NCI-H2081 treated with DMSO at 0.1 percent for 48 hours (cell line): ENCODE measurements at places on chromosomes 1 and 21.

DNA sequence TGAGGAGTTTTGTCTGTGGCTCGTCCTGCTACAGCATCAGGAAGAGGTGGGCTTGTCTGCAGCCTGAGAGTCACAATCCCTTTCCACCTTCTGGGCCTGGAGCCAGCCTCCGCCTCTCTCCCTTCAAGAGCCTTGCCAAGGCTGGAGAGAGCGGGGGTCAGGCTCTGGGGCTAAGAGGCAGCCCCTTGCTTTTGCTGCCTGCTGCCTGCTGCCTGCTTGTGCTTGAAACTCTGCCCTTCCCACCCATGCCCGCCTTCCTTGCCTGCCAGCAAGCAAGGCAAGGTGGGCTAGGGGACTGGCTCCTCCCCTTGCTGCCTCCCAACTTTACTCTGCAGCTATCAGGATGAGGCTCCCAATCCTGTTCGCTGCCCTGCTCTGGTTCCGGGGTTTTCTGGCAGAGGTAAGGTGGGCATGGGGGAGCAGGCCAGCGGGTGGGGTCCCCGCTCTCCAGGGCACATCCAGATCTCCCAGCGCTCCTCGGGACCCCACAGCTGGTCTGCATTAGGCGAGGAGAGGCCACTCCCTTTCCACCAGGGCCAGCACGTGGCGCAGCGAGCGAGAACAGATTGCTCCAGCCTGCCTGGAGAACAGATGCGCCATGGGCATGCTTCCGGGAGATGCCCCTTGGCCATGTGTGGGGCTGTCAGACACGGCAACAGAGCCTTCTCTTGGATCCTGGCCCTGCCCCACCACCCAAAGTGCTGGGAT lies 7.5 kb upstream of the PTPN7 start:
- no peak for DNase-seq

DNA sequence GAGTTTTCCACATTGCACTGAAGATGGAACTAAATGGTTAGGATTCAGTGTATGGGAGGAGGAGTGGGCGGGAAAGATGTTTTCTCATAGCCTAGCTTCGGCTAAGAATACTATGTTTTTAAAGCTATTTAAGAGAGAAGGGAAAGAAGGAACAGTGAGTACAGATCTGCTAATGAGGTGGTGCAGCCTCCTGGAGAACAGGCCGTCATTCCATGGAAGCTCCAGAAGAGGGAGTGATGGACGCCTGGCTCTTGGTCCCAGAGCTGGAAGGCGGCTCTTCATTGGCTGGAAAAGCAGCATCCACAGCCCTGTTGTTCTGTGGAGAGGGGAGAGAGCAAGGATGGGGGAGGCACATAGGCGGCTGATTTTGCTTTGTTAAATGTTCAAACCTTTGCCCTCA lies 6.9 kb downstream of the CAMK1G start:
- no peak for DNase-seq

DNA sequence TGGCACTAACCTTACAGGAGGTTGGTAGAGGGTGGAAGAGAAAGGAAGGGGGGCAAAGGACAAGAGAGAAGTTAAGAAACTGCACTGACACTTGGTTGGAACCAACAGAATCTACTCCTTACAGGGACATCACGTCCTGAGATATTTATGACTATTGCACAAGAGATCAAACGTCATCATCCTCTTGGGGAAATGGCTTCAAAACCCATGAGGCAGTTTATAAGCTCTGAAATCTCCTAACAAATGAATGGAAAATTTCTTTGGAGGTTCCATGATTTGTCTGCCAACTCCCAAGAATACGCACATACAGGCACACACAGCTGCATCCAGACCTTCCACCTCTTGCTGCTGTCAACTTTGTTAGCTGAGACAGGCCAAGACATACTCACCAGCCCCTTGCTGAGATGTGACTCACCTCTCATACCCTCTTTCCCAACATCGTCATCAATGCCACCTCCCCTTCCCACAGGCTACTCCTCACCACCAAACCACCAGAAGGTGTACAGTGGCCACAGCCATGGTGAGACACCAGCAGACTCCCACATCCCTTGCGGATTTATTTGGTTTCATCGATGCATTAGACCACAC lies 135.5 kb downstream of the SETD4 start:
- DNase-seq: no peak

DNA sequence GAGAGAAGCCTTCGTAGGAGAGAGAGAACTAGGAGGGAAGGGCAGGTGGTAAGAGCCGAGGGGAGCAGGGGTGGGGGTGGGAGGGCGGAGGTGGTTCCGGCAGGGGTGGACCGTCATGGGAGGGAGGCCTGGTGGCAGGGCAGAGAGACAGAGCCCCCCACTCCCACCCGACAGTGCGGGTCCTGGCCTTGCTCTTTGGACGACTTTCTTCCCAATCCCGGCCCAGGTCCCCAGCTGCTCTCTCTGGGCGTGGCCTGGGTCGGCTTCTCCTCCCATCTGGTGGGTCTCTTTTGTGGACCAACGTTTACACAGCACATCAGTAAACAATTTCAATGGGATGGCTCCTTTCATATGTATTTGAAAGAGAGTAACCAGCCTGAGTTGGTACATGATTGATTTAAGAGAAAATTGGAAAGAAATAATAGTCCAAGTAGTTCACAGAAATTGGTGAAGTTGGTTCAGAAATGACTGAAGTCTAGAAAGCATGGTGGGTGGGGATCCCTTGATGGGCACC lies 56.9 kb downstream of the LDLRAD2 start:
- DNase-seq: no peak

GRCh38 chr21:39537571-39537970 lies 75.2 kb upstream of the B3GALT5 start:
- DNase-seq: no peak

GRCh38 chr1:67307251-67308060 lies at the start of gene IL12RB2:
TSS of gene IL12RB2 (plus strand) at chr1:67307873. CDS start at chr1:67320369, 12,496 bp downstream.
- DNase-seq: no peak

DNA sequence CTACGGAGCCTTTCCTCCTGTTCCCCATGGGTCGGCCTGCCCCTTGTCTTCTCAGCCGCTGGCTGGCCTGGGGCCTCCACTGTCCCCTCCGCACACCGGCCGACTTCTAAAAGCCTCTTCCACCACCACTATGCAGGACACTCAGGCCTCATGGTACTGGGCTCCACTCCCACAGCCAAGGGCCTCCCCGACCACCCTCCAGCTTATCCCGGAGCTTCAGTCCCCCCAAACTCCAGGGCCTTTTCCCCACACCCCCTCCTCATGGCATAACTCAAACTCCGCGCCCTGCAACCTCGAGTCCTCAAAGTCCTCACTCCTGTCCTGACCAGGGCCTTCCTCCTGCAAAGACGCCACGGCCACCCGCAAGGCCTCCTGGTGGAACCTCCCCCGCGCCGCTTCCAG lies 2.0 kb downstream of the LRRC41 start:
- DNase-seq: no peak

GRCh38 chr1:51192213-51192843 lies 43.7 kb upstream of the RNF11 start:
- DNase-seq: no peak

DNA sequence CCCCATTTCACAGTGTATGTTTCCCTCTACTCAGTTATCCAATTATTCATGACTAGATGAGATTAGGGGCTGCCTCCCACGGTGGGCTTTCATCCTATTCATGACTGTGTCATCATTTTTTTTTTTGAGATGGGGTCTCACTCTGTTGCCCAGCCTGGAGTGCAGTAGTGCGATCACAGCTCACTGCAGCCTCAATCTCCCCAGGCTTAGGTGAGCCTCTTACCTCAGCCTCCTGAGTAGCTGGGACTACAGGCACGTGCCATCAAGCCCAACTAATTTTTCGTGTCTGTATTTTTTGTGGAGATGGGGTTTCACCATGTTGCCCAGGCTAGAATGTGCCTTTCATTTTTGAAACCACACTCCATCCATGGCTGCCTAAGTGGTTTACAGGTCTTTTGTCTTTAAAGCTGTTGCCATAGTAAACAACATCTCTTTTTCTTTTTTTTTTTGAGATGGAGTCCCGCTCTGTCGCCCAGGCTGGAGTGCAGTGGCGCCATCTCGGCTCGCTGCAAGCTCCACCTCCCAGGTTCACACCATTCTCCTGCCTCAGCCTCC lies 60.0 kb downstream of the PIK3CD start:
- no peak for DNase-seq

DNA sequence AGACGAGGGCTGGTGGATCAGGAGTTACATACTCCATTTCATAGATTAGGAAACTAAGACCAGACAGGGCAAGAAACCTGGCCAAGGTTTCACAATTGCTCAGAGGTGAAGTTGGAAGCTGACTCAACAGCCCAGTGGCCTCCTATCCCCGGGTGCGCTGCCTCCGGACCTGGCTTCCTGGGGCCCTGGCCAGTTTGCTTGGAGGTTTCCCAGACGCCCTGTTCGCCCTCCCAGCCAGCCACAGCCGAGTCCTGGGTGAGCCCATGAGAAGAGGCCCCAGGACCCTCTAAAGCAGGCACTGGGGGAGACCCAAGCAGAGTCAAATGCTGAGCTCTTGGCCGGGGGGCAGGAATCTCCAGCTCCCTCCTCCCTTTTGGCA lies 180.1 kb downstream of the ZBTB18 start:
- no peak for DNase-seq

DNA sequence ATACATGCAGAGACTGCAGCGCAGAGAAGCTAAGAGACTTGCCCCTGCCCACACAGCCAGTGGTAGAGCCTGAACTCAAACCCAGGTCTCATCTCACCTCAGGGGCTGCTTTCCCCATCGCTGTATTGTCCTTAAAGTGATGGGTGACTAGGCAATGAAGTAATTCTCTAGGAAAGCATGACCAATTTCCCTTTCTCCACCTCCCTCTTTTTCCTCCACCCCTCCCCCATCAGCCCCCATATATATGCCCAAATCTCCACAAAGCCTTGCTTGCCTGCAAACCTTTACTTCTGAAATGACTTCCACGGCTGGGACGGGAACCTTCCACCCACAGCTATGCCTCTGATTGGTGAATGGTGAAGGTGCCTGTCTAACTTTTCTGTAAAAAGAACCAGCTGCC lies at the start of gene IL24:
Gene IL24 (plus strand): TSS at position 269 of the 400 bp plus-strand sequence. CDS start 390 bp downstream, outside the sequence.
- DNase-seq: no peak
